ENCODE measurements at places on chromosomes 2 and 18. TPM values are rescaled to one million over a fixed set of nuclear protein-coding genes. Genes with fewer than 3 reads are reported as not detected.

GRCh38 chr2:127589841-127590240, 54.4 kb downstream of the MYO7B start:
- no peaks in the 10 kb centered on the region for H3K36me3 ChIP-seq
- DNase-seq: no peak
- no peak overlapping the region for H3K4me3 ChIP-seq
- H3K4me1 ChIP-seq: peaks cover 8% of the 10 kb centered on the region

- no peak for DNase-seq
- no peak overlapping the region for H3K4me3 ChIP-seq
- no peaks in the 10 kb centered on the region for H3K27me3 ChIP-seq
- H3K27ac ChIP-seq: no peak overlapping the region
- no peaks in the 10 kb centered on the region for H3K4me1 ChIP-seq
Measured at GRCh38 chr2:64738026-64738425, 84.3 kb upstream of the SERTAD2 start.

DNA sequence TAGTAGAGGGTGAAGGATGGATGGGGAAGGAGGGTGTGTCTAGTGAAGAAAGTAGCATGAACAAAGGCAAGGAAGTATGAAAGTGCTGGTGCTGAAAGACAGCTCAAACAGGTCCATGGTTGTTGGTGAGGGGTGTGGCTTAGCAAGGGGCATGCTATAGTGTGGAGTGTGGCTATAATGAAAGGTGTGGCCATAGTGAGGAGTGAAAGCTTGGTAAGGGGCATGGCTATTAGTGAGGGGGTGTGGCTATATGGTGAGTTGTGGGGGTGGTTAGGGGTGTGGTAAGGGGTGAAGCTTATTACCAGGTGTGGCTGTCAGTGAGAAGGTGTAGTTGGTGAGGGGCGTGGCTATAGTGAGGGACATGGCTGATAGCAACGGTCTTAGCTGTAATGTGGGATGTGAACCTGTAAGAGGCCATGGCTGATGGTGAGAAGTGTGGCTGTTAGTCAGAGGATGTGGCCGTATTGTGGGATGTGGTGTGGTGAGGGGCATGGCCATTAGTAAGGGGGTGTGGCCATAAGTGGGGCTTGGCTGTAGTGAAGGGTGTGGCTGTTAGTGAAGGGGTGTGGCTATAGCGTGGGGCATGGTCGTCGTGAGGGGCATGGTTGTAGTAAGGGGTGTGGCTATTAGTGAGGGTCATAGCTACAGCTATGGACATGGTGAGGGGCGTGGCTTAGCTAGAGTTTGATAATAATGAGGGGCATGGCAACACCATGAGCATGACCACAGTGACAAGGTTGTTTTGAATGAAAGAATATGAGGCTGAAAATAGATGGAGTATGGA, 549.6 kb downstream of the FBXO15 start:
- H3K36me3 ChIP-seq: no peaks in the 10 kb centered on the region
- no peaks in the 10 kb centered on the region for H3K4me1 ChIP-seq
- no peak overlapping the region for H3K4me3 ChIP-seq
- no peak overlapping the region for H3K27ac ChIP-seq

The MSTN gene
- 0.12 TPM for total RNA-seq

- no peaks in the 10 kb centered on the region for H3K36me3 ChIP-seq
- H3K27me3 ChIP-seq: no peaks in the 10 kb centered on the region
- H3K27ac ChIP-seq: no peak overlapping the region
- no peak overlapping the region for H3K4me3 ChIP-seq
- no peaks in the 10 kb centered on the region for H3K4me1 ChIP-seq
- no peak for DNase-seq
Measured at GRCh38 chr2:240704651-240705050, 13.0 kb downstream of the AQP12A start.

DNA sequence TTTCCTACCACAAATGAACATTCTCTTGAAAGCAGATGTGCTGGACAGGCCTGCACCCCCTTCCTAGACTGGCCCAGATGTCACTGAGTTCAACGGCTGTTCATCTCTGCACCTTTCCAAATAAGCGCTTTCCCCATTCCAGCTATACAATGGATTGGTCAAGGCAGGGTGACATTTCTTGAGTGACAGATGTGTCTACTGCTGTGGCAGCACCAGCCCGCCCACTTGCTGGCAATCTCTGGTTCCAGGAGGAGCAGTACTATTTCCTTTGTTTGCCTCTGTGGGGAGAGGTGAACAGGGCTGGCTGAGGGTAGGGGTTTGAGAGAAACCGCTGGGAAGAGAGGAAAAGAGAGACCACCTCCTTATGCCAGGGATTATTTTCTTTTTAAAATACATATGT, 269.5 kb upstream of the POU3F3 start:
- no peaks in the 10 kb centered on the region for H3K4me1 ChIP-seq
- no peak for DNase-seq
- H3K4me3 ChIP-seq: no peak overlapping the region
- no peaks in the 10 kb centered on the region for H3K36me3 ChIP-seq
- no peaks in the 10 kb centered on the region for H3K27me3 ChIP-seq
- no peak overlapping the region for H3K27ac ChIP-seq

- H3K4me3 ChIP-seq: no peak overlapping the region
- H3K4me1 ChIP-seq: peaks cover 38% of the 10 kb centered on the region
- H3K36me3 ChIP-seq: no peaks in the 10 kb centered on the region
- H3K27me3 ChIP-seq: no peaks in the 10 kb centered on the region
- no peak for DNase-seq
Measured at GRCh38 chr18:11849279-11849678, 1.9 kb upstream of the CHMP1B start.

The CCL20 gene
- total RNA-seq: 0.30 TPM

- H3K36me3 ChIP-seq: no peaks in the 10 kb centered on the region
- no peak for DNase-seq
- H3K27me3 ChIP-seq: no peaks in the 10 kb centered on the region
- H3K4me1 ChIP-seq: no peaks in the 10 kb centered on the region
Measured at GRCh38 chr2:60109744-60110143, 443.7 kb downstream of the BCL11A start.

The CYB5A gene
- total RNA-seq: 37.7 TPM

The RAB6C gene
- total RNA-seq: not detected

- H3K36me3 ChIP-seq: no peaks in the 10 kb centered on the region
- no peaks in the 10 kb centered on the region for H3K4me1 ChIP-seq
- no peak overlapping the region for H3K4me3 ChIP-seq
- no peak for DNase-seq
- no peak overlapping the region for H3K27ac ChIP-seq
Measured at GRCh38 chr2:145260081-145260480, 740.2 kb upstream of the ZEB2 start.

DNA sequence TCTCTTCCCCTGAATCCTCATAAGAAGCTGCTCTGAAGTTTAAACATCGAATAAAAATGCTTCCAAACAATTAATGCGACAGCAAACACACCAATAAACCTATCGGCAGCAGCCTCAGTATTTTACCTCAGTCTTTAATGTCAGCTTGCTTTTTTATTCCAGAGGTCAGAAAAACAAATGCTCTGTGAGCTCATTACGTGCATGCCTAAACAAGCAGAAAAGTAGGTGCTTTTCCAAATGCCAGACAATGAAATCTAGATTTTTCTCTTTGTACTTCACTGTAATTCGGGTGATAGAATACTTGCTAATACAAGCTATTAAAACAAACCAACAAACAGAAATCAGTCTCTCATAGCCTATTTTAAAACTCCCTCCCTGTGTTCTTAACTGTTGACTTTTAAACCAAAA, 381.5 kb downstream of the NRXN1 start:
- H3K4me3 ChIP-seq: no peak overlapping the region
- no peaks in the 10 kb centered on the region for H3K27me3 ChIP-seq
- DNase-seq: no peak
- no peak overlapping the region for H3K27ac ChIP-seq
- H3K4me1 ChIP-seq: no peaks in the 10 kb centered on the region
- no peaks in the 10 kb centered on the region for H3K36me3 ChIP-seq

DNA sequence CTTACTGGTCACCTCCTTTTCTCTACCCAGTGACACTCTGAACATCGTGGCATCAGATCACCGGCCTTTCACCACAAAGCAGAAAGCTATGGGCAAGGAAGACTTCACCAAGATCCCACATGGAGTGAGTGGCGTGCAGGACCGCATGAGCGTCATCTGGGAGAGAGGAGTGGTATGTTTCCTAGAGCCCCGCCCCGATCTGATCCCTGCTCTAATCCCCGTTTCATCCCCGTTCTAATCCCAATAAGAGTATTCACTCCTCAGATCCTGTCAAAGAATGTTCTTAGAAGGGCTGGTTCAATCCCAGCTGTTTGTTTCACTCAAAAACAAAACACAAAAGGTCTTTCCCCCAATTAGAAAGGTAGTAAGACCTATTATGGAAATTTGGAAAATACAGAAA, 30.4 kb upstream of the MAPRE3 start:
- no peak overlapping the region for H3K27ac ChIP-seq
- no peaks in the 10 kb centered on the region for H3K27me3 ChIP-seq
- DNase-seq: no peak
- H3K4me3 ChIP-seq: no peak overlapping the region
- no peaks in the 10 kb centered on the region for H3K36me3 ChIP-seq
- no peaks in the 10 kb centered on the region for H3K4me1 ChIP-seq

DNA sequence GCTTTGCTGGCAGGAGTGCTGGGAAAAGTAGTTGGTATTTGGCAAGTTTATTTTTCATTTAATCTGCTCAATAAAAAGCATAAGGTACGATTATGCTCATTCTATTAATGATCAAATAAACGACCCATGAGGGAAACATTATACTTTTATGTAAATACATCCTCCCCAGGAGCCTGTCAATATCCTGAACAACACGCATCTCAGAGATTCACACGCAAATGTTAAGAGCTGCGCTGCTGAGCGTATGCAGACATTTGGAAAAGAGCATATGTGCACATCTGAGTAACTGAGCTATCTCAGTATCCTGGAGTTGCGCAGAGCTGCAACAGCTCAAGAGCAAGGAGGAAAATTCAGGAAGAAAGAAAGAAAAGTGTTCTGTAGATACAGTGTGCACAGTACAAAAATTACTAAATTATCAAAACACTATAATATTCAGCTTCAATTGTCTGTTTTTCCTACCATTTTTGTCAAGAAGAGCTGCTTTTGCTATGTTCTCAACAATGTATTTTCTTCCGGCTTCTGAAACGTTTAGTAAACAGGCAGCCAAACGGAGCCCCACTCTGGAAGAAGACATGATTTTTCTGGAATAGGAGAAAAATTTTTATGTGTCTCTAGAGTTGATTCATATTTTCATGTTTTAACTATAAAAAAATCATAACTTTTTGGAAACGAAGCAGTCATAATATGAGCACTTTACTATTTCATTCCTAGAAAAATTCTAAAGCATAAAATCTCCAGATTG, 2.4 kb downstream of the FTCDNL1 start:
- no peak overlapping the region for H3K27ac ChIP-seq
- H3K36me3 ChIP-seq: no peaks in the 10 kb centered on the region
- H3K4me3 ChIP-seq: no peak overlapping the region
- peaks cover 3% of the 10 kb centered on the region for H3K4me1 ChIP-seq

The LYG2 gene
- total RNA-seq: 0.27 TPM

DNA sequence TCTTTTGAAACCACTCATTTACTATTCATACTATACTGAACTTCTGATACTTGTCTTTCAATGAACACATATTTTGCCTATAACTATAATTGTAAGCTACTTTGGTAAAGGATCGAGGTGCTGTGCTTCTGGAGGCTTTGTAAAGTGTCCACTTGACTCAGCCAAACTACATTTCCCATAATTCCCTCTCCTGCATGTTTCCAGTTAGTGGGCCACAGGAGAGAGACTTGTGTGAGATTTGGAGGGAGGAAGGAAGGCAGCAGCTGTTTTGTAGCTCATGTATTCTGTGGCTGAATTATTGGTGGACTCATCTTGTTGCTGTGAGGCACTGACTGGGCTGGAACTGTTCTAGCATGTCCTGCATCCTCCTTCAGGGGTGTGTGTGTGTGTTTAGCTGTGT, 328.8 kb downstream of the ARL6IP6 start:
- H3K27ac ChIP-seq: no peak overlapping the region
- no peak for DNase-seq
- no peak overlapping the region for H3K4me3 ChIP-seq
- no peaks in the 10 kb centered on the region for H3K4me1 ChIP-seq

The TEKT4 gene
- not detected for total RNA-seq

The CHRNG gene
- total RNA-seq: not detected

- H3K27ac ChIP-seq: no peak overlapping the region
- H3K36me3 ChIP-seq: no peaks in the 10 kb centered on the region
- no peaks in the 10 kb centered on the region for H3K27me3 ChIP-seq
- H3K4me3 ChIP-seq: no peak overlapping the region
- no peak for DNase-seq
Measured at GRCh38 chr2:126042089-126042488, 613.9 kb upstream of the GYPC start.

The KCNF1 gene
- total RNA-seq: 0.52 TPM

GRCh38 chr2:12295856-12296519, 420.7 kb upstream of the TRIB2 start:
- DNase-seq: no peak
- H3K4me3 ChIP-seq: no peak overlapping the region
- no peak overlapping the region for H3K27ac ChIP-seq
- H3K4me1 ChIP-seq: no peaks in the 10 kb centered on the region
- H3K27me3 ChIP-seq: no peaks in the 10 kb centered on the region
- no peaks in the 10 kb centered on the region for H3K36me3 ChIP-seq

The PPP1R1C gene
- 17.8 TPM for total RNA-seq

GRCh38 chr18:57113799-57114420, 33.0 kb upstream of the BOD1L2 start:
- H3K4me3 ChIP-seq: no peak overlapping the region
- H3K36me3 ChIP-seq: no peaks in the 10 kb centered on the region
- no peak overlapping the region for H3K27ac ChIP-seq
- peaks cover 34% of the 10 kb centered on the region for H3K27me3 ChIP-seq
- DNase-seq: no peak
- H3K4me1 ChIP-seq: no peaks in the 10 kb centered on the region

- H3K27ac ChIP-seq: no peak overlapping the region
- H3K4me1 ChIP-seq: no peaks in the 10 kb centered on the region
- H3K4me3 ChIP-seq: no peak overlapping the region
Measured at GRCh38 chr2:144234542-144234871, 285.4 kb downstream of the ZEB2 start.

The RNF152 gene
- total RNA-seq: 0.47 TPM

DNA sequence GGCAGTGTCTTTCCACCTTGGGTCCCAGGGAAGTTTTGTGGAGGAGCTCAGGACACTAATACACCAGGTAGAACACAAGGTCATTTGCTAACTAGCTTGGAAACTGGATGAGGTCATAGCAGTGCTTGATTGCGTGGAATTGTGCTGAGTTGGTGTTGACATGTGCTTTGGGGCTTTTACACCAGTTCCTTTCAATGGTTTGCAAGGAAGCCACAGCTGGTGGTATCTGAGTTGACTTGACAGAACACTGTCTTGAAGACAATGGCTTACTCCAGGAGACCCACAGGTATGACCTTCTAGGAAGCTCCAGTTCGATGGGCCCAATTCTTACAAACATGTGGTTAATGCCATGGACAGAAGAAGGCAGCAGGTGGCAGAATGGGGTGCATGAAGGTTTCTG, 5.9 kb downstream of the CTLA4 start:
- no peaks in the 10 kb centered on the region for H3K4me1 ChIP-seq
- H3K4me3 ChIP-seq: no peak overlapping the region
- DNase-seq: no peak
- H3K27ac ChIP-seq: no peak overlapping the region
- H3K27me3 ChIP-seq: peaks cover 9% of the 10 kb centered on the region

The DAPL1 gene
- total RNA-seq: not detected

GRCh38 chr2:222715742-222716141, 44.3 kb downstream of the MOGAT1 start:
- no peaks in the 10 kb centered on the region for H3K4me1 ChIP-seq
- no peak overlapping the region for H3K4me3 ChIP-seq
- no peak for DNase-seq
- H3K27me3 ChIP-seq: no peaks in the 10 kb centered on the region

The UGT1A8 gene
- total RNA-seq: not detected

The TANK gene
- 52.5 TPM for total RNA-seq

The METAP1D gene
- total RNA-seq: 15.8 TPM

The CIDEA gene
- total RNA-seq: not detected

All from HCT116 (cell line).